Activated CD4-positive, alpha-beta T cell treated with anti-CD3 and anti-CD28 coated beads, Interleukin-2, Interleukin-4, amounts not matched to agents 100 ng/mL and 50 ng/mL, durations not matched to agents 16 hours and 8 hours (primary cell): ENCODE measurements at places on chromosomes 12 and 14.

DNA sequence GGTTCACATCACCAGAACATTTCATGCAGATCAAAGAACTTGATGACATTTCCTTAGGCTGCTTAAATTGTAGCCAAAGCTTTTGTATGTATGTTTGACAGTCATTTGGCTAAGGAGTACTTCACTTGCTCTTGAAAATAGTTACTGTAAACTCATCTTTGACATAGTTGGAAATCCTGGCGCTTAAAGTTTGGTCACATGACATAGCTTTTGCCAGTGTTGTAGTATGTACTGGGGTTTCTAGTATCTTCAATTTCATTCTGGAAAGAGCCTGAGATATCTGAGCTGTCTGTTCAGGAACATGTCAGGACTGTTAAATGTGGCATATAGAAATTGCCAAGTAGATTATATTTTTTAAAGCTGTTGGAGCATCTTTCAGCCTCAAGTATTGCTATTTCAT, 55.7 kb downstream of the WDR20 start:
- no peak for DNase-seq

- no peak for DNase-seq
Measured at GRCh38 chr14:40188006-40188405, 755.8 kb upstream of the FBXO33 start.

- DNase-seq: peak; percentile 64
Measured at GRCh38 chr14:64992328-64992885, 5.7 kb downstream of the FNTB start.

GRCh38 chr12:6033546-6033945, 88.5 kb upstream of the ANO2 start:
- no peak for DNase-seq

GRCh38 chr14:38224338-38224737, 16.6 kb downstream of the SSTR1 start:
- no peak for DNase-seq
